ENCODE measurements at places on chromosomes 2 and 18.
A peak's percentile ranks its signal among the peaks of the same experiment; 100 is the strongest.

DNA sequence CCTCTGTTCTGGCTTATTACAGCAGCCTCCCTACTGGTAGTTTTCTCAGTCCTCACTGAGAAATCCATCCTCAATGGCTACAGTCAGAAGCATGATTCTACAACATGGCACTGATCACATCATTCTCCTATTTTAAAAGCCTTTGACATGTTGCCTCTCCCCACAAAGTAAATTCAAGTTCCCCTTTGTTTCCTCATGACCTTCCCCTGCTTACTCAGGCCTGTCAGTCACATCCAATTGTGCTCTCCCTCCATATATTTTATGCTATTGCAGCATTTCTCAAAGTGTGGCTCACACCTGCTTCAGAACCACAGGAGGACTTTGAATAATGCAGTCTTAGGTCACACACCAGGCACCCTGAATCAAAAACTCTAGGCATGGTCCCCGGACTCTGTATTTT lies 124.6 kb downstream of the SPOPL start:
- DNase-seq, result no peak

DNA sequence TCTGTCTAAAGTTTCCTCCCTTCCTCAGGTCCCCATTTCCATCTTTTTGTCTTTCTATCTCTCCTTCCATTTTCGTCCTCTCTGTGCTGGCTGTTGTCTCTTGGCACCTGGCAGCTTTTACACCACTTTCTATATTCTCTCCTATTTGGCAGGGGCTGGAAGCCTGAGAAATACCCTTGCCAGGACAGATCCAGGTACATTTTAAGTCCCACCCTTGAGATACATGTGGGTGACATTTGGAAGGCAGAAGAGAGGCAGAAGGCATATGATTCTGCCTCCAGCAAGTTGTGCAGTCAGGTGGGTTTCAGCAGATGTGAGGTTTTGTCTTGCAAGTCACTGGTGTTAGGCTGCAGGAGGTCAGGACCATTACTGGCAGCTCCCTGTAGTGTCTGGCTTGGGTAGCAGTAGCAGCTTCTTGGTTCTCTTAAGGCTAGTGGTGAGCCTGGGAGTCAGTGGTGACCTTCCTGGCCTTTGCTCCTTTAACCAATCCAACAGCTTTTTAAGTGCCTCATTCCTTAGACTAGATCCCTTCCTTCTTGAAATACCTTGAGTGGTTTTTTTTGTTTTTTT lies 90.1 kb downstream of the CAPN13 start:
- no peak for DNase-seq

- no peak for DNase-seq
Observed at GRCh38 chr18:10893196-10893595, 256.2 kb downstream of the PIEZO2 start.

DNA sequence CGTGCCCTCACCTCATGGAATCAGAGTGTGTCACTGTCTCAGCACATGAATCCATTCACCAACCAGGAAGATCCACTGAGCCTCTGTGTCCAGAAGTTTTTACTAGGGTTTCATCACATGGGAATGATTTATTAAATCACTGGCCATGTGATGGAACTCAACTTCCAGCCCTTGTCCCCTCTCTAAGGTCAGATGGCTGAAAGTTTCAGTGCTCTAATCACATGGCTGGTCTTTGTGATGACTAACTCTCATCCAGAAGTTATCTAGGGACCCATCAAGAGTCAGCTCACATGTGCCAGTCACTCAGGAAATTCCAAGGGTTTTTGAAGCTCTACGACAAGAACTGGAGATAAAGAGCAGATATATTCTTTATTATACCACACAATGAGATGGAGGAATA lies 140.5 kb upstream of the GYPC start:
- no peak for DNase-seq

- peak; percentile 23 for DNase-seq
Observed at GRCh38 chr2:192196421-192197194, 1.9 kb upstream of the TMEFF2 start.

- no peak for DNase-seq
Observed at GRCh38 chr2:100000915-100001707, 141.3 kb downstream of the AFF3 start.

DNA sequence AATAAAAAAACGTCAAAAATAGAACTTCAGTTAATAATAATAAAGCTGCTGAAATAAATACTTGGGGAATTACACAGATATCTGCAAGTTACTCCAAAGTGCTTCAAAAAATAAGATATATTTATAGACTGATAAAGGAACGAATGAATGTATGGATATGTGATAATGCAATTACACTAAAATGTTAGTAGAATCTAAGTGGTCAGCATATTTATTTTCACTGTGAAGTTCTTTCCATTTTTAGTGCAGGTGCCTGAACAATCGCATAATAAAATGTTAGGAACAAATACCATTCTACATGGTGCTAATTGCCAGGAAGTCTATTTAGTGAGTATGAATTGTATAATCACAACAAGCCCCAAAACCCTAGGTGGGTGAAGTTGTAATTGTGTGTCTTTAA lies 169.6 kb upstream of the RGPD4 start:
- no peak for DNase-seq

GRCh38 chr2:152352616-152353015 lies 17.6 kb downstream of the FMNL2 start:
- no peak for DNase-seq

DNA sequence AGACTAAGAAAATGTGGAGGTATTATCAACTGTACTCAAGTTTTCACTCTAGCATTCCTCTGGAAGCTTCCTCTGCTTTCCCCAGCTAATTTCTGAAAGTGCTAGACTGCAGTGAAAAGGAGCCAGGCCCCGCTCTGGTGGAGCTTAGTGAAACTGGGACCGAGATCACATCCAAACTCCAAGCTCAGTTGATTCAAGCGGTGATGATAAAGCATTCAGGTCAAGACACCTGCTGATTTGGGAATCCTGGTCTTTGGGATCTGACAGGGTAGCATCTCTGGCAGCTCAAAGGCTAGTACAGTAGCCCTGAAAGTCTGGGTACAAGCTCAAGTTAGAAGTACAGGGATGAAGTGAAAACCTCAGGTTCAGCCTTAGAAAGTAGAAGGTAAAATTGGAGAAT lies 120.2 kb upstream of the CRIM1 start:
- no peak for DNase-seq

DNA sequence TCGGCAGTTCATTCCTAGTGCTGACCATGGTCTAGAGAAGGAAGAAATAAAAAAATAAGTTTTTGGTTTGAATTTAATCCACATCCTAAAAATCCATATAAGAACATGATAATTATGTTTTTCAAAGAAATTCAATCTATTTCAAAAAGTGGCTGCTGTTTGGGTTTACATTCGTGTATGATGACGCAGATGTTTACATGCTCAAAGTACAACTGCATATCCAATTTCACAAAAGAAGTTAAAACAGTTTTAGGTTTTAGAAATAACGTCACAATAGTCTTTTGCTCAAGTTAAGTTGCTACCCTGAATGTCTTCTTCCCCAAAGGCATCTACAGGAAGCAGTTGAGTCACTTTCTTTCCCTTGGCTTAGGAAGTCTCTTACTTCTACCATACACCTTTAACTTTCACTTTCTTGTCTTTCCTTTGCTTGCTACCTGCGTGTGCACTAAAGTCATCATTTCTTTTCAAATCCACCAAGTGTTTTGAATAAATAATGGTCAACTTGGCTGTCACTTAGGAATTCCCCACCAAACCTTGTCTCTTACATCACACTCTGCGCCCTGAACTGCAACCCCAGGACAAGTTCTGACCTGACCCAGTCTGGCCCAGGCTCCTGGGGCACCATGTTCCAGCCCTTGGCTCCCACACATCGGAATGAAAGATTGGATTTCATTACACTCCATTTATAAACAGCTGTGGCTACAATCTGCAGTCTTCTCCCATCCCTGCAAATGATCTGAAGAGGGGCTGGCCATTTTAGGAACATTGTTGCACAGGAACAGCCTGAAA lies 28.4 kb downstream of the FAM237A start:
- no peak for DNase-seq

GRCh38 chr2:220949466-220949865 lies 622.6 kb downstream of the EPHA4 start:
- no peak for DNase-seq

GRCh38 chr2:59693231-59693959 lies 860.1 kb downstream of the BCL11A start:
- no peak for DNase-seq

DNA sequence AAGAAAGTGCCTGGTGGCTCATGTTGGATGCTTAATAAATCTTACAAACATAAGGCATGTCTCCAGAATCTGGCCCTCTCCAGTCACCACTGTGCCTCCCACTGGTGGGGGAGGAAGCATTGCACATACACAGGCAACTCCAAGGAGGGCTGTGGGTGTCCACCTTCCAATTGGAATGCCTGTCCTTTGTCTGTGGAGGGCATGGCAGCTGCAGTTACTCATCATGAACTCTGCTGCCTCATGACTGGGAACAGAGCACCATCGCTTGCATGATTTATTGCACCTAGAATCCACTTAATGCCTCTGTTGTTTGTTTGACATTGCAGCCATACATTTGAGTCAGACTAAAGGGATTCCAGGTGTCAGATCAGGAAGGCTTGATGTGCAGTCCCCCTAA lies 278.9 kb downstream of the PRKCE start:
- no peak for DNase-seq

DNA sequence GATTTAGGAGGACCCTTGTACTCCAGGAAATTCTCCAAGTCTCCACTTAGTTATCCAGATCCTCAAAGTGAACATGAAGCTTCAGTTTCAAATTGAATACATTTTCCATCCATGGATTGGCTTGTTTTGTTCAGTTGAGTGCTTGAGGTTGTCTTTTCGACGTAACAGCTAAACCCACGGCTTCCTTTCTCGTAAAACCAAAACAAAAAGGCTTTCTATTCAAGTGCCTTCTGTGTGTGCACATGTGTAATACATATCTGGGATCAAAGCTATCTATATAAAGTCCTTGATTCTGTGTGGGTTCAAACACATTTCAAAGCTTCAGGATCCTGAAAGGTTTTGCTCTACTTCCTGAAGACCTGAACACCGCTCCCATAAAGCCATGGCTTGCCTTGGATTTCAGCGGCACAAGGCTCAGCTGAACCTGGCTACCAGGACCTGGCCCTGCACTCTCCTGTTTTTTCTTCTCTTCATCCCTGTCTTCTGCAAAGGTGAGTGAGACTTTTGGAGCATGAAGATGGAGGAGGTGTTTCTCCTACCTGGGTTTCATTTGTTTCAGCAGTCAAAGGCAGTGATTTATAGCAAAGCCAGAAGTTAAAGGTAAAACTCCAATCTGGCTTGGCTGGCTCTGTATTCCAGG lies at the start of gene CTLA4:
TSS of gene CTLA4 (plus strand) at position 211 of the 640 bp plus-strand sequence. CDS start at position 383, 172 bp downstream.
- no peak for DNase-seq

- DNase-seq, result no peak
Observed at GRCh38 chr2:222919841-222920526, 59.1 kb downstream of the ACSL3 start.

DNA sequence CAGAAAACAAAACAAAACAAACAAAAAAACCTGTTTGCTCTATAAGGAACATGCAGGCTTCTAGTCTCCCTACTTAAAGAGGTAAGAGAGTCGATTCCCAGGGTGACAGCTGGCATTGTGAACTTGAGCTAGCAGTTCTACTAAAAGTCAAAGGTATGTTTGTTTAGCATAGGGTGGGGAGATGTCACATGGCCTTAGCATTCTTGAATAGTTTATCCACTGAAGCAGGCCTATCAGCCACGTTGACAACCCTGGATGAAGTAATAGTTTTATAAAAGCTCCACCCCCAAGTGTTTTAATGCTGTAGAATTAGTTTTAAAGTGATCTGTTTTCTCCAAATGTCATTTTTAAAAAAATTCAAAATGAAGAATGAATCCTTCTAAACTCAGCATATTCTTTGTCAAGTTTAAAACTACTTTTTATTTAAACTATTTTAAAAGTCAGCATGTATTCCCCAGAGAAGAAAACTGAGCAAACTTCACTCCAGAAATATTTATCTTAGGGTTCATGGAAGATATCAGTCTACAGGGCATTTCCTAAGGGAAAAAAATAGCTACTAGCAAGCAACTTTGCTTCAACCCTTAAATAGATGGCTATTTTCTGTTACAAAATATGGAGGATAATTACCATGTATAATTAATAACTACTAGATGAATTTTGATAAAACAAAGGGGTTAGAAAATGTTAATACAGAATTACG lies 1.7 kb downstream of the MYOM1 start:
- DNase-seq, result no peak

- DNase-seq, result no peak
Observed at GRCh38 chr2:176746411-176746810, 466.2 kb upstream of the HNRNPA3 start.

- no peak for DNase-seq
Observed at GRCh38 chr2:170030040-170030439, 147.9 kb upstream of the MYO3B start.

GRCh38 chr2:209383212-209383611 lies 40.6 kb upstream of the MAP2 start:
- DNase-seq, result no peak

- DNase-seq, result peak; percentile 71
Observed at GRCh38 chr2:66433945-66434678, 813 bp upstream of the MEIS1 start.

GRCh38 chr18:26503382-26503781 lies 45.0 kb downstream of the KCTD1 start:
- no peak for DNase-seq

DNA sequence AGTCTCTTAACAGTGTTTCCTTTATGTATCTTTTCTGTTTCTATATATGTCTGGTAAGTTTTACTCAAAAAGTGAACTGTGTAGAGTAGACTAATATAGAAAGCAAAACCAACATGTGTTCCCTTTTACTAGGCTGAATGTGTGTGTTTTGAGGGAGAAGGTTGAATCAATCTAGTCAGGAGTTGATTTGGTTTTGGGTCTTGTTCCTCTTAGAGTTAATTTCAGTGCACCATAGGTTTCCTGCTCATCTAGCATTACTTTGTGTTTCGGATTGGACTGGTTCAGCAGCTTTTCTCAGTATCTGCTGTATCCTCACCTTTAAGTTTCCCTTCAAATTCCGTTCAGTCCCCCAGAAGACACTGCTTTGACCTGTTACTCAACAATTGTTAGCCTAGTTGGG lies 52.0 kb upstream of the TRIM43 start:
- DNase-seq, result no peak

DNA sequence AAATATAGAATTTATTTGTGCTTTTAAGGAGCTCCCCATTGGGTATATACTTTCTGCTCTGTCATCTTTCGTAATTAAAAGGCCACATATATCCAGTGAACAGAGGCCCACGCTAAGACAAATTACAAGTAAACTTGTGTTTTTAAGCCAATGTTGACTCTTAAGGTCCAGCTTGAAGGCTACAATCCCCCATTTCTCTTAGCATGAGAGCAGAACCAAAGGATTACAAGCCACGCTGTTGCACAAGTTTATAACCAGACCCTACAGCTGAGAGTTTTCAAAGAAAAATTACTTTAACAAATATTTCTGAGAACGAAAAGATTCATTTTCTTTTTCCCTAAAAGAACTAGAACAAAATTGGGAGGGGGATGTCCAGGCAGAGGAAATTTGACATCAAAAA lies 471.0 kb downstream of the TXNL1 start:
- no peak for DNase-seq

DNA sequence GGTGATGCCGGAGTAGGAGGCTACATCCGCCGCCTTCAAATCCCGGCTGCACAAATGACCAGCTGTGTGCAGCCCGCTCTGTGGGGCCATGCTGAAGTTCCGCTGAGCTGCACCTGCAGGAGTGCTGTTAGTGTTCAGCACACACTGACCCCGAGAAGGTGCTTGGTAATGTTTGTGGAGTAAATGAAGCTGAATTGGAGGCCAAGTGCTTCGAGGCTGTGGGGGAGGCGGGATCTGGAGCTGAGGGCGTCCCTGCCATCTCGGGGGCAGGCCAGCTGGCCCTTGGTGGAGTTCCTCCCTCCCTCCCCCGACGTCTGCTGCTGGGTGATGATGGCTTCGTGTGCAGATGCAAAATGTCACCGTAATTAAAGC lies 23.2 kb downstream of the KCNF1 start:
- no peak for DNase-seq
